Myocyte (in vitro differentiated cells): ENCODE measurements at places on chromosomes 7 and 10. TPM values are rescaled to one million over a fixed set of nuclear protein-coding genes. Genes with fewer than 3 reads are reported as not detected.

DNA sequence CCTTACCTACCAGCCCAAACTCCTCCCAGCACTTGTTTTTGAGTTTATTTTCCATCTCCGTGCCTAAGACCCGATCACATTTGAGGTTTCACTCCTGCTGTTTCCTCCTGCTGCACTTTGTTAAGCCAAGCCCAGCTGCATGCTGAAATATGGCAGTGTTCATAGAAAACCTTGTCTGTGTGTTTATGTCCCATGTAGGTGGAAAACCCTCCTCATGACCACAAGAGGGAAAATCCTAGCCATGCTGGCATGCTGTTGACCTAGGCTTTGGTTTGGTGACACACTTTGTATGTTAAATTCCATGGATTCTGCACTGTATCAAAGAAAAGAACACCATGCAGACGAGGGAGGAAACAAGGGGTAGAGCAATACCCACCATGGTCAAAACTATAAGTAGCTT lies 154.4 kb downstream of the CUBN start:
- DNase-seq: no peak

GRCh38 chr10:43365001-43365400 lies 6.4 kb upstream of the FXYD4 start:
- DNase-seq: no peak

GRCh38 chr7:101891936-101892640 lies 74.7 kb downstream of the CUX1 start:
- DNase-seq: no peak

DNA sequence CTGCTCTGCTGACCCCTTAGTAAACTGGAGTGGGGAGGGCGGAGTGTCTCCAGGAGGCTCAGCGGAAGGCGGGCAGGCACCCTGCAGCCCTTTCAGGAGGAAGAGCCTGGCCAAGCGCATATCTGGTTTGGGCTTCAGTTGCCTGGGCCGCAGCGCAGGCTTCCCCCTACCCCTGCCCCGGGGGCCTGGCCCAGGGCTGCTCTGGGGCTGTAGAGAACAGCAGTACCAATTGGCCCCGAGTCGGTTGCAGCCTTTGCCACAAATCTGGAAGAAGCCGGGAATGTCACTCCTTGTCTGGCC lies 28.1 kb upstream of the JAKMIP3 start:
- no peak for DNase-seq

DNA sequence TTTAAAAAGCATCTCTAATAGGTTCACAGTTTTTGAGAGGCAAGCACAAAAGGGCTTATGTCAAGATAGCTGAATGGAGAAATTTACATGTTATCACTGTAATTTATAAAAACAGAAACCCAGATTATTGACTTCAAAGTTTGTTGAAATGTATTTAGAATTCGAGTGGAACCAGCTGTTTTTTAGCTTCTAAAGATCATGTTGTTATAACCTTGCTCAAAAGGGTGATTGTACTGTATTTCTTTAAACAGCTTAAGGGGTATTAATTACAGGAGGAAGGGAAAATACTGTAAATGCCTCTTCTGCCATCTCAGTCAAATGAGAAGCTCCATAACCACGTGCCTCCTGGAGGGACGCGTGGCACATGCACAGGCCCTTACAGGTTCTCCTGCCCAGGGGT lies 156.2 kb upstream of the MGMT start:
- DNase-seq: no peak

DNA sequence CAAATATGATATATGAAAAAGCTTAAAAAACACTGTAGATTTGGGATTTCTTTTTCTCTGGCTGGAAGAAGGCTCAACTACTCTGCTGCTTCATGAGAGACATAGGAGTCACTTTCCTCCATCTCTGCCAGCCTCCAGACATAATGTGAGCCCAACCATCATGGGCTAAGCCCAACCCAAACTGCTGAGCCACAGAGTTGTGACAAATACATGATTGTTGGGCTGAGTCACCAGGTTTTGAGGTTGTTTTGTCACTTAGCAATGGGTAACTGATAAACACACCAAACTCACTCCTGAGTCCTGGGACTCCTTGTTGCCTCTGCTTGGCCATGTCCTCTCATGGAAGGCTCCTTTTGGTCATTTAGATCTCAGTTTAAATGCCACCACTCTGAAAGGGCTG lies 381.8 kb upstream of the FZD8 start:
- DNase-seq: peak; percentile 60

GRCh38 chr7:1937252-1937605 lies 267.2 kb downstream of the ELFN1 start:
- DNase-seq: no peak

GRCh38 chr7:33815336-33815735 lies 90.0 kb upstream of the BMPER start:
- peak; percentile 41 for DNase-seq

- no peak for DNase-seq
Measured at GRCh38 chr10:132078746-132079345, 13.1 kb downstream of the JAKMIP3 start.

- DNase-seq: peak; percentile 24
Measured at GRCh38 chr10:44853148-44853734, 57.9 kb upstream of the TMEM72 start.

GRCh38 chr7:107816011-107816566 lies 13.1 kb upstream of the SLC26A3 start:
- no peak for DNase-seq

DNA sequence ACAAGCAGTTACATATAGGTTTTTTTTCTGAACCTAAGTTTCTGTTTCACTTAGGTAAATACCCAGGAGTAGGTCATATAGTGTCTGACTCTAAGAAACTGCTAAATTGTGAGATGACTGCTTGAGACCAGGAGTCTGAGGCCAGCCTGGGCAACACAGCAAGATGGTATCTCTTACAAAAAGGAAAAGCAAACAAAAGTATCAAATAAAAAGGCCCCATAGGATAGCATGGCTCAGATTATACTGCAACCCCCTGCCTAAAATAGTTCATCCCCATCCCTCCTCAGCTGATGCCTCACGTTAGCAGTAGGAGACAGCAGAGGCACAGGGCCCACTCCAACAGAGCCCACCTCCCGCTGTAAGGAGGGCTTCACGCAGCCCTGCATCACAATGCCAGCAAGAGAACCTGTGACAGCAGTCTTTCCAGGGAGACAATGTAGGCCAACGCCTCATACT lies 90.3 kb downstream of the SRPK2 start:
- DNase-seq: no peak

DNA sequence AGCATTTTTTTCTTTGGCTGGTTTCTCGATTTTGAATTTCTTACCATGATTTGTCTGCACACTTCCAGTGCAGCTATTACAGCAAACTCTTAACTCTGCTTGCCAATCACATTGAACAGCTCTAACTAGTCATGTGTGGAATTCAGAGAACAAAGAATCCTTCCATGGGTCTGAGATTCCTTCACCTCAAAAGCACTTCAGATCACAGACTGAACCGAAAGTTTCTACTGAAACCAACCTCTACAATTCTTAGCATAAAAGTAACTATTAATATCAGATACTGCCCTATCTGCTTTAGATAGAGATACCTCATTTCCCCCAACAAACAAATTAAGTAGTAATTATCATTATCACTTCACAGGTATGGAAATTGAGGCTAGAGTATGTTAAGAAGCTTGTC lies 56.5 kb upstream of the SP4 start:
- DNase-seq: no peak

DNA sequence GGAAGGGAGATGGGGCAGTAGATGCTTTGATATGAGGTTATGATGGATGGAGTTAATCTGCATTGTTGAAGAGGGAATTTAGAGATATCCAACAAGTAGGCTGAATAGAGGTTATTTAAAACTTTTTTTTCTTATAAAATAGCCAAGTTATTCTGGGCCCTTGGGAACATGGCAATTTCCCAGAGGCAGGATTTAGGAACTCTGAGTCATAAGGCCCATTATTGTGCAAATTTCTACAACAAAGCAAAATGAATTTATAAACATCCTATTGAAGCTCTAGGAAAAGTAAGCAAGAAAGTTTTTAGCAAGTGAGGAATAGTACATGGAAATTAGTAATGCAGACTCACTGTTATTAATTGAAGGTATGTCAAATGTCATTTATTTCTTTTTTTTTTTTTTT lies 160.9 kb upstream of the NPY start:
- peak; percentile 63 for DNase-seq

OR2A5 gene
- not detected in 2 replicates for total RNA-seq

ORAI2 gene
- total RNA-seq: 33.5 and 55.6 TPM in 2 replicates

ZNF92 gene
- total RNA-seq: 11.1 and 14.2 TPM in 2 replicates

ANXA7 gene
- total RNA-seq: 112 and 133 TPM in 2 replicates
